Stimulated activated CD4-positive, alpha-beta T cell treated with anti-CD3 and anti-CD28 coated beads, Interleukin-4, amount 100 ng/mL, for 1 hour (primary cell): ENCODE measurements at places on chromosomes 4 and X.

DNA sequence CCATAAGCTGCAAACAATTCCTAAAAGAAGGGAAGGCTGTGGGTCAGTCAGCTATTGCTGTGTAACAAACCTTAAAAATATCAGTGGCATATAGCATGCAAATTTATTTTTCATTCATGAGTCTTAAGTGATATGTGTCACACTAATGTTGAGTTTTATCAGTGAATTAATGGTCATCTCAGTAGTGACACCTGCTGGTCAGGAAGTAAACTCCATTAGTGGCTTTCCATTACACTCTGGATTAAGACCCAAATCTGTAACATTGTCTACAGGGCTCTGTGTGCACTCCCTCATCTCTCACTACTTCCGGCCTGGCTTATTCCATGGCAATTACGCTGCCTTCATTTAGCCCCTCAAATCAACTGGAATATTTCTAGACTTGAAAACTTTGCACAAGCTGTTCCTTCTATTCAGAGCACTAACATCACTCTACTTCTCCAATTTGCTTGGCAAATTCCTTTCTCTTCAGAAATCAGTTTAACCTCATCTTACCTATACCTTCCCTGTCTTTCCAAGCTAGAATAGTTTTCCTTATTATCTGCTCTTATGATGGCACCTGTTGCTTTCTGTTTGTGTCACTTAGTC is 217.3 kb upstream of the TAPT1 start:
- no peak for DNase-seq

DNA sequence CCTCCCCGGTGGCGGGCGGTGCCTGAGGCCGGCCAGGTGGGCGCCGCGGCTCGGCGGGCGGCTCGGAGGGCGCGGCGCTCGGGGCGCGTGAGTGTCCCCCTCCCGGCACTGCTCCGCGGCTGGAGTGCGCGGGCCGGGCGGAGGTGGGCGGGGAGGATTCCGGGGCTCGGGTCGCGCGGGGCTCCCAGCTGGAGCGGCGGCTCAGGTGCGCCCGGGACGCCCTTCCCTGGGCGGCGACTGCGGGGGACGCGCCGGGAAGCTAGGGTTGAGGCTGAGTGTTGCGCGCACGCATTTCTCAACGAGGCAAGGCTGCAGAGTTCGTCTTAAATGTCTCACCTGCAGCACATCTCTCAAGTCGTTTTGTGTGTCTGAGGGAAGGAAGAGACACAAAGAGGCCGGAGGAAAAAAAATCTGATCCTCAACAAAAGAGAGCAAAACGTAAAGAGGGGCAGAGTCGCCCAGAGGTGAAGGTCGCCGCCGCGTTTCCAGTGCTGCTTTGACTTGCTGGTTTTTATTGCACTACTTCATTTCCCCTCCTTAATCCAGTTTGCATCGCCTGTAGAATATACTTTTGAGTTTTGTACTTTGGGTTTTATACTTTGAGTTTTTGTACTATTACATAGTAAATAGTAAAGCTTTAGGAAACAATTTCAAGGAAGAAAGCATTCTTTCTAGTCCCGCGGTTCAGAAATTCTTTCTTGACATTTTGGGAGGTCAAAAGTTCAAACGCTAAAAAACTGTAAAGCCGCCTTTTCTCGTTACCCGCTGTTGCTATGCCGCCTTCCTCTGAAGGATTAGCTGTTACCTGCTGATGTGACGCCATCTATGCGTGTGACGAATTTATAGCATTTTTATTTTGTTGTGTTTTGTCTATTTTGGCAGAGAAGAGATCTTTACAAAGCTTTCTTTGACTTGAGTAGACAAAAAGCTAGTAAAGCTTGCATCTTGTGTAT is 106.5 kb upstream of the STOX2 start:
- no peak for DNase-seq

GRCh38 chrX:98409867-98410266 is 1526.2 kb downstream of the RPA4 start:
- no peak for DNase-seq

DNA sequence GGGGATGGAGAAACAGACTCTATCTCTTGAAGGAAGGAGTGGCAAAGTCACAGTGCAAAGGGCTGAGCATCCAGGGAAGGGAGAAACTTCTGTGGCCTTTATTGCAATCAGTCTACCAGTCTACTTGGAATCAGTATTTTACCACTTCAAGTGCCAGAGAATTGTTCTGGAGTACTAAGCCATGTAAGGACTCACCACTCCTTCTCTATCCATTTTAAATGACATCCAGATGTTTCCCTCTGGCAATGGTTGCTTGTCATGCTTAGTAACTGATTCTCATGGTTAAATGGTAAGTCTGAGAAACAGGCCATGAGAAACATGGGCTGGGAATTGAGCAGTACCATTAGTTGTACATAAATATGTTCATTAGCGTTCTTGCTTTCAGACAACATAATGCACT is 21.1 kb upstream of the SMIM10 start:
- DNase-seq, result no peak

DNA sequence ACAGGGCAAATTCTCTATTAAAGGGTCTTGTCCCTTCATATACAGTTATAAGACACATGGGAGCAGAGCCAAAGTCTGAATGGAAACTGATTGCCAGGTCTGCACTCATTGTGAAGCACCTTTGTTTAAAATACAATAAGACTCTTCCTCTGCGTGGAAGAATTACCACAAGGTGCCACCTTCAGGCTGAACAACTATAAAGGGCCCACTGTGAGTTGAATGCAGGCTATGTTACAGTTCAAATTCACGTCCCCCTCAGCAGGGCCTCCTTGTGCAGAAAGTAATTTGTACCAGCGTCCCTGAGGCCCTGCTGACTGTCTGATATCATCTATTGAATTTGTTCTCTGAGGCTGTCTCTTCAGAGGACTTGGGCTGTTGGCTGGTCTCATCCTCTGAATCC is 225.8 kb upstream of the TEX13C start:
- no peak for DNase-seq

DNA sequence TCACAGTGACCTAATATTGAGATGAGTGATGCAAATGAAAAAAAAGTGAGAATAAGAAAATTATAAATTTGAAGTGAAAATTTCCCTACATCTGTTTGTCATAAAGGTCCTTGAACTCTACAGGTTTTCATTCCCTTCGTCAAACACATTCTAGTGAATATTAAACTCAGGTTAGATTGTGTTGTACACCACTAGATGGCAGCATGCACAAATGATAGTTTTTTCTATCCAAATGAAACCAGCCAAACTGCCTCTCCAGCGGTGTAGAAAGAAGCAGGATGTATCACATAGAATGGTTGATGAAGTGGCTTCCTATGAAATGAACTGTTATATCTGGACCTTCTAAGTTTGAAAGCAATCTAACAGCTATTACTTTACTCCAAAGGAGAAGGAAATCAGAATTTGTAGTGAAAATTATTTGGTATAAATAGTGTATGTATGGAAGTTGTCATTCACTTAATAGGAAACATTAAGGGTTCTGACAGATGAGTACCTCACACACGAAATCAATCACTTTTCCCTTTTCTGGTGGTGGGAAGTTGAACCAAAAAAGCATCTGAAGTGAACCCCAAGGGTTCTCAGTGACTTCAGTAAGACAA is 382.7 kb downstream of the UNC5C start:
- no peak for DNase-seq

DNA sequence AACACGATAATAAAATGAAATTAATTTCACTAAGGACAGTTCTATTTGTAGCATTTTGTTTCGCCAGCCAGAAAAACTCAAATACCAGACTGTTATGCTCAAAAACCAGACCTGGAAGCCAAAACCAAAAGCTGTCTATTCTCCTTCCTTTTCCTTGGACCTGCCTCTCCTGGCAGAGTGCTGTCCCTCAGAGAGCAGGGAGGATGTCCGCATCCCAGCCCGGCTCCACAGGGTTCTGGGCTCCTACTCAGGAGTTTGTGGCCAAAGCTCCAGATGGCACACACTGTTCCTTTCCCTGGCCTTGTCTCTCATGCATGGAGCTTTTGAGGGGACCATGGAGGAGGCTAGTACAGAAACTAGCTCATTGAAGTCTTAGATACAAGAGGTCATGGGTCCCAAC is 41.9 kb upstream of the C1QTNF7 start:
- DNase-seq, result no peak

- no peak for DNase-seq
These were observed 65.2 kb downstream of the SEC24D start for GRCh38 chr4:118770741-118771187.

GRCh38 chr4:84691170-84691691 is 108.3 kb downstream of the CDS1 start:
- DNase-seq, result no peak

- no peak for DNase-seq
These were observed 218.5 kb upstream of the ANKRD50 start for GRCh38 chr4:124931050-124931449.

- no peak for DNase-seq
These were observed 1142.2 kb downstream of the ADGRL3 start for GRCh38 chr4:62342346-62342745.

DNA sequence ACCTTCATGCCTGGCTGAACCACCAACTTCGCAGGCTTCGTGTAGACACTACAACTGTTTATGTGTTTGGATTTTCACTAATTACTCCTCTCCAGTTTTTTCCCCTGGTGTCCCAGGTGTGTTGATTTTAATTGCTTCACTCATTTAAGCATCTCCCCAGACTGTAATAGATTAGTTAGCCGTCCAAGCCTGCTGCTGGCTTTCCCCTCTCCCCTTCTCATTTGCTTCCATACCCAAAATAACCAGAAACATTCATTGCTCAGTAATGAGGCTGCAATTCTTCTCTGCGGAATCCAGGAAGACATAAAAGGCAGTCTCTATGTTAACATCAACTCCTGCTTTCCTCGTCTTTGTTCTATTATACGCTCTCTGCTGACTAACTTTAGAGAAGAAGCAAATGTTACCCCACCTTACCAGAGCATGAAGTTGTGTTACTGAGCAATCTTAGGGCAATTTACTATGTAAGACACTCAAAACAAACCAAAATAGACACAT is 37.9 kb upstream of the SCRG1 start:
- DNase-seq, result no peak

GRCh38 chr4:41176340-41176739 is 38.0 kb downstream of the APBB2 start:
- no peak for DNase-seq

GRCh38 chrX:37640142-37640541 is 45.4 kb upstream of the XK start:
- DNase-seq, result no peak

GRCh38 chr4:76655566-76656479 is 220.8 kb downstream of the SHROOM3 start:
- no peak for DNase-seq

DNA sequence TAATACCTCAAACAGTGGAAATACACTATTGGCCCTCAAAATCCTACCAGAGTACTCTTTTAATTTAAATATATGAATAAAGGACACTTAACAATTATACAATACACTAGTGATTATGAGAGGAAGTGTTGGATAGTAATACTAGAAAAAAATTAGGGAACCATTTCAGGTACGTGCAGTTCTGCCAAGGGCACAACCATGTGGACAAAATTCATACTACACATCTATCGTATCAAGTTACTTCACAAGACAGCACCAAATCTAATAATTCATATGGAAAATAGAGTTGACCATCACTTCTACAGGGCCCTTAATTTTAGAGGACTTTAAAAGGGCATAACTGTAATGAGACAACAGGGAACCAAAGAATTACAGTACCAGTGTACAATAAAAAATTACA is 69.2 kb upstream of the ZCCHC13 start:
- DNase-seq, result no peak

- no peak for DNase-seq
These were observed 839.1 kb downstream of the GLUD2 start for GRCh38 chrX:121886557-121886956.

GRCh38 chr4:79514621-79515329 is 106.7 kb upstream of the GK2 start:
- no peak for DNase-seq

GRCh38 chrX:43176686-43177085 is 398.7 kb upstream of the PPP1R2C start:
- DNase-seq, result no peak

DNA sequence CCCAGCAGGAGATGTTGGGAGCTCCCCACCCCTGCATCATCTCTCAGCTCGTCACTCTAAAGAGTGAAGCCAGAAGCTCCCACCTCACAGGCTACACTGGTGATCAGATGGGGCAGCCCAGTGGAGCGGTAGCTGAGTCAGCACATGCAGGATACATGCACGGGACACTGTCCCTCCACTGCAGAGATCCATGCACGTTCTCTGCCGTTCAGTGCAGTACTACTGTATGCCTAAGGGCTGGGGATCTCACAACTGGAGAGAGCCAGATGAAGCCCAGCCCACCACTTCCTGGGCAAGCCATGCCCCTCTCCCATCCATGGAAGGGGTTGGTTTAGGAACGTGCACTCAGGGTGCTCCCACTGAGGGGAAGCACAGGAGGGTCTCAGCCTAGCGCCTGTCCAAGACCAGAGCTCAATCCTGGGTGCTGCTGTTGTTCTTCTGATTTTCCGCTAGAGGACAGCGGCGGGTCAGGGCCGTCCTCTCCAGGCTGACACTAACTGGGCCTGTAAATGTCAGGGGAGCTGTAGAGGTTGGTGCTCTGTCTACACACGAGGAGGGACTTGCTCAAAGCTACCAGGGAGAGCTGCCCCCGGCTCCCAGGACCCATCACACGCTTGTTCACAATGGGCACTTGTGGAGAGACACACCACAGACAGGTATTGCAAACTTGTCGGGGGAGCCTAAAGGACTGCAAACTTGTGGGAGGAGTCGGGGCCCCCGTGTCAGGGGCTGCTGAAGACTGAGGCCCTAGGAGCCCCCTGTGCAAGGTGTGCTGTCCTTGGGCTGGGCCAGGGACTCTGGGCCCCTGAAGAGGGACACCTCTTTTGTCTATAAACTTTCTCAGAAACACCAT is 18.2 kb upstream of the ABLIM2 start:
- no peak for DNase-seq

DNA sequence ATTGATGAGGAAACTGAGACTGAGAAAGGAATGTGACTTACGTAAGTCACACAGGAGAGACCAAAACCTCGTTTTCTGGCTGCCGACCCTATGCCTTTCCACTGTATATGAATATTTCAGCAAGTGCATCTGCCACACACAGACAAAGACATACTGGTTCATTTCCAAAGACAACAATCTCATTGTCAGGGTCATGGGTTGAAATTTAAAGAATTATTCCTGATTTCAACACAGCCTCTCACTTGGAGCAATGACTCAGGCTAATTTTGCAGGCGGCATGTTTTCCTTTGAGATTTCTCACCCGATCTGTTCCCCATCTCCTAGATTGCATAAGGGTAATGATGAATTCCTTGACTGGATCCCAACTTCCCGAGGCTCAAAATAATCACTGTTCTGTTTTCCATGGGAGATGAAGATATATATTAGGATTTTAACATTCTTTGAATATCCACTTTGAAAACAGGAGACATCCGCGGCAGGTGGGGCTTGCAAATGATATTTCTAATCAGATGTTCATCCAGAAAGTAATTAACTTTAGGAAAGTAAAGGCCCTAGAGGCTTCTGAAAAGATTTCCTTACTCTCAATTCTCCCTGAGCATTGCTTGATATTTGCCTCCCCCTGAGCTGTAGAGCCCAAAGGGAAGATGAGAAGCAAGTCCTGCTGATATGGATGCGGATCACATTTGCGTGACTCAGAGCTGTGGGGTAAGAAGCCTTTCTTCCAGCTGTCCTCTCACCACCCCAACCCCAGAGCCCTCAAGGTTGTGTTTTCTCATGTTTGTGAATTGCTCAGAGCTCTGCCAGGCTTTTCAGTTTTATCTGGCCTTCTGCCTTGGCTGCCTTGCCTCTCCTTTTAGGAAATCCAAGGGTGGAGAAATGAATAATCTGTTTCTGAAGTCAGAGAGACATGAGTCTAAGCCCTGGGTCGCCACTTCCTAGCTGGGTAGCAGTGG is 361.1 kb upstream of the BOD1L1 start:
- no peak for DNase-seq

- DNase-seq, result no peak
These were observed 14.9 kb downstream of the IRF2 start for GRCh38 chr4:184459413-184459812.
